Activated CD4-positive, CD25-positive, alpha-beta regulatory T cell (primary cell): ENCODE measurements at places on chromosomes 6 and 20.
A peak's percentile ranks its signal among the peaks of the same experiment; 100 is the strongest.

DNA sequence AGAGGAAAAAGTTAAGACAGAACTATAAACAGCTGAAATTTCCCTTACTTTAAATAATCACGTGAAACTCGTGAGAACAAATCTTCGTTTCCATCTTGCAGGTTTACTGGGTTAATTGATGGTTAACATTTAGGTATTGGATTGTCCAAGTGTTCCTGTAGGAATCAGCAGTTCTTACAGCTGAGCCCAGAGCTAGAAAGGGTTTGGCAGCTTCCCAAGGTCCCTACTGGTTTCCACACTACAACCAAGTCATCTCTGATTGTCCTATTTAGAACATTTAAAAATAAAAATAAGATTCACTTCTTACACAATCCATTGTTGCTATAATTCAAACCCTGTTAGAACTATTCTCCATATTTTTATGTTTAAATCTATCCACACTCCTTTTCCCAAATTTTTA, 15.8 kb downstream of the MPC1 start:
- DNase-seq = no peak

GRCh38 chr6:102398788-102399390, 1005.4 kb downstream of the GRIK2 start:
- DNase-seq = no peak

- DNase-seq = no peak
Observed at GRCh38 chr6:31357886-31358285, 907 bp upstream of the HLA-B start.

- no peak for DNase-seq
Observed at GRCh38 chr6:15862810-15863209, 200.0 kb upstream of the DTNBP1 start.

DNA sequence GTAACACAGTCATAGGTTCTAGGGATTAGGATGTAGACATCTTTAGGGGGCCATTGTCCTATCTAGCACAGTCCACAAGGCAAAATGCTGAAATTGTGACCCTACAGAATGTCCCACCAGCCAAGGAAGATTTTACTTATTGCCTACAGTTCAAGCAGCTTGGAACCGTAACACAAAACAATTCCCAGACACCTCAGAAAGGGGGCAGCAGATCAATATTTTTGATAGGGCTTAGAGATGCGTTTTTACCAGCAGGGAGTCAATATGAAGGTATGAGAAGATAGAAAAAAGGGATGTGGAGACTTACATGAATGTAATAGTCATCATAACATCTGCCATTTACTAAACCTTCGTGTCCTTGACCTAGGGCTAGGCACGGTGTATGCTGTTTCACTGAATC, 81.0 kb downstream of the TMEM170B start:
- DNase-seq = no peak

DNA sequence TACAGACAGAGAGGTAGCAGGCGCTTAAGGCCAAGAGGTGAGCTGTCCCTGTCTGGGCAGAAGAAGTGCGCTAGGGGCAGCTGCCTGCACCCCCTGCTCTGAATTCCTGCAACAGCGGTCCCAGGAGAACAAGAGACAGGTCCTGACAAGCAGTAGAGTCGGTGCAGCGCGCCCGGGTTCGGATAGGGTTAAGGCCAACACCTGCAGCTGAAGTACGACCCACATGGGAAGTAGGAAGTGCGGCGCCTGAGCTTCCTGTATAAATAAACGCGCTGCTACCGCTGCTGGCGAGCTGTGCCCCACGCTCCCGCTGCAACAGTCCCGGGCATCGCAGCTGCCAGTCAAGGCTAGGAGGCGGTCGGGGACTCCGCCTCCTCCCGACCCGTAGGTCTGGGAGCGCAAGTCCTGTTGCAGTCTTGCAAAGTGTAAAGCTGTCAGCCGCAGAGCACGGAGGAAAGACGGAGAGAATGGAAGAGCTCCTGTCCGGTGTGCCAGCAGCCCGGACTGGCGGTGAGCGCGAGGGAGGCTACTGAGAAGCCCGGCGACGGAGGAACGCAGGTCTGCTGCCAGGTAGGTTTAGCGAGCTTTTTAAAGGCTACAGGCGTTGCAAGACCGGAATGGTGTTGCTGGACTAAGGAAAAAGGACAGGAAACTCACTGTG, at the start of gene RNF144B:
Gene RNF144B, plus strand, starts transcription at position 290 of the 661 bp plus-strand sequence. CDS start 12,185 bp downstream, outside the sequence.
- peak; percentile 21 for DNase-seq

DNA sequence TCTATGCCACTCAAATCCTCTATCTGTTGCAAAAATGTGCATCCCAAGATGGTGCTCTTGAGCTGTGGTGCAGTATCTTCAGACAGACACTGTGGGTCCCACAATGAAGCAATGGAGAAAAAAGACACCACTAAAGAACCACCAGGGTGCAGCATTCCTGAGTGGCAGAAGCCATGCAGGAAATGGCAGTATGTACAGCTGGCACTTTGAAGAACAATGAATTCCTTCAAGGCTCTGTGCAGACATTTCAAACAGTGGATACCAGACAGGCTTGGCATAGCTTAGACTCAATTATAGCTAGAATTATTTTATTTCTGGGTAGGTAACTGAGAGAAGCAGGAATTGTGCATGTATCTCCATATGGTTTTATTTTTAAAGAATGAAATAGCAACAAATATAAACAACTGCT, 24.0 kb upstream of the HDAC2 start:
- no peak for DNase-seq

DNA sequence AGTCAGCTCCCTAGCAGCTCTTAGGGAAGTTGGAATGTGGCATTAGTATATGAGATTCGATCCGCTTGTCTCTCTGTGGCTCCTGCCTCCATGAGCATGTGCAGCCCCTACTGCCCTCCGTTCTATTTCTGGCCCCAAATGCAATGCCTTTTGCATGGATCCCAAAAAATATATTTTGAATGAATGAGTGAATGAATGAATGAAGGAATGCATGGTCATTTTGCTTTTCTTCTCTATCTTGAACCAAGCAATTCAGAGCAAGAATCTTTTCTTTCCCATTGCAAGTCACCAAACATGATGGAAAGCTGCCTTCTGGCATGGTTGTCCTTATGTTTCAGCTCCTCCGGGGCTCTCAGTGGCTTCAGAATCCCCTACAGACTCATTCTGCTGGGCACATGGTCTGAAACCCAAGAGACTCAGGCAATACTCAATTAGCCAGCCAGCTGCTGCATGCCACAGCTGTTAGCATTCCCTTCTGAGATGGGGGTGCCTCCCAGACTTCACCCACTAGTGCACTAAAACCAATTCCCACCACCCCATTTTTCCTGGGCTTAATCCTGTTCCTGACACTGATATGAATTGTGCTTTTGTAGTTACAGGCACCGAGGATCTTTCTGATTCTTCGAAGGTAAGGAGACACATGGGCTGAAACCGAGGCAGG, 2.6 kb upstream of the IYD start:
- no peak for DNase-seq

- no peak for DNase-seq
Observed at GRCh38 chr6:154252678-154253077, 103.9 kb downstream of the IPCEF1 start.

DNA sequence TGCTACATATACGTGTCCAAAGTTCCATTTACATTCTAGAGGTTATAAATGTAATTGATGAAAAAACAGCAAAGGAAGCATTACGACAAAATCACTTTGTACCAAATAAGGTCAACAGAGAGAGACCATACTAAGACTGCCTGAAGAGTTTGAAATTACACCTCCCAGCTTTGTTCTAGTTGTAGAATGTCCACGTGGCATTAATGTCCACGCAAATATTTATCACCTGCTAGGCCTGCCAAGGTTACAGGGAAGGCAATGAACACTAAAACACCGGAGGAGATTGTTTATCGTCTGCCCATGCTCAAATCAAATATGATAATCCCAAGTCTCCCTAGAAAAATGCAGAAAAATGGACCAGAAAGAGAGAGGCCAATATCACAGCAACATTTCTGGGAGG, 6.2 kb downstream of the RALGAPA2 start:
- no peak for DNase-seq

DNA sequence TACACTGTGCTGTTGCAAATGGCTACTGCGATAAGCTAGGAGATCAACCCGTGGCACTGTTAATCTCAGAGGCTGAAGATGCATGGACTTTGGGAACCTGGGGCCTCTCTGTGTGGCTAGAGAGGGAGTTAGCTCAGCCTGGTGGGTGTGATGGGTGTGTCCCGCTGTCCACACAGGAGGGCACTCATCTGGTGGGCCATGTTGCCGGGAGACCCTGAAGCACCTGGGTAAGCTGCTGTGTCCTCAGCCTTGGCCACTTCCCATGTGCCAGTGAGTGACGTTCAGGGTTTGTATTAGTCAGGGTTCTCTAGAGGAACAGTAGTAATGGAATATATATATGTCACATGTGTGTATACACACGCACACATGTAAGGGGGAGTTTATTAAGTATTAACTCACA, 132.7 kb downstream of the ERMARD start:
- no peak for DNase-seq

DNA sequence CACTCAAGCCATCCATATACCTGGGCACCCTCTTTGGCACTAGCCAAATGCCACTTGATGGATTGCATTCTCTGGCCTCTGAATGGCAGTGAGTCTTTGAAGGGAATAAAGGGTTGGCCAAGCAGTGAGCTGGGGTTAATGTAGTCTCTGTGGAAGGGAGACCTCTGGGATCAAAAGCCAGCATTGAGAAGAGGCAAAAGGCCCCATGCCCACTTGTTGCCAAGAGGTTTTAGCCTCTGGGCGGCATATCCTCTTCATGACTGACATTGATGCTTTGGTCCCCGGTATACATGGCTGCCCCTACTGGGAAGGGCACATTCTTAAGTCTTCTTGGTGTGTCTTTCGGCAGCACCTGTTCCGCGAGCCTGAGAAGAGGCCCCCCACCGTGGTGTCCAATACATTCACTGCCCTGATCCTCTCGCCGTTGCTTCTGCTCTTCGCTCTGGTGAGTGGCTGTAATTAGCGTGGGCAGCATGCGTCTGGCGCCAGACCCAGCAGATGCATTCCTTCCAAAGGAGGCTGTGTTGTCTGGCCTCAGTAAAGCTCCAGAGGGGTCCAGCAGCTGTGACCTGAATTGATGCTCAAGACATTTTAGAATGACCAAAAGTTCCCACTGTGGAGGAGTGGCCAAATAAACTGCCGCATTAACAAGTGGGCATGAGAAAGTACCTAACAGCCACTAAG, 29.5 kb downstream of the GHRH start:
- DNase-seq = no peak

- DNase-seq = no peak
Observed at GRCh38 chr6:13660273-13660672, 45.1 kb downstream of the NOL7 start.

GRCh38 chr6:130680116-130680515, 147.1 kb upstream of the SMLR1 start:
- no peak for DNase-seq

GRCh38 chr6:157830354-157831017, 7.4 kb downstream of the SNX9 start:
- no peak for DNase-seq

- no peak for DNase-seq
Observed at GRCh38 chr6:166664135-166664534, 37.1 kb upstream of the RPS6KA2 start.

DNA sequence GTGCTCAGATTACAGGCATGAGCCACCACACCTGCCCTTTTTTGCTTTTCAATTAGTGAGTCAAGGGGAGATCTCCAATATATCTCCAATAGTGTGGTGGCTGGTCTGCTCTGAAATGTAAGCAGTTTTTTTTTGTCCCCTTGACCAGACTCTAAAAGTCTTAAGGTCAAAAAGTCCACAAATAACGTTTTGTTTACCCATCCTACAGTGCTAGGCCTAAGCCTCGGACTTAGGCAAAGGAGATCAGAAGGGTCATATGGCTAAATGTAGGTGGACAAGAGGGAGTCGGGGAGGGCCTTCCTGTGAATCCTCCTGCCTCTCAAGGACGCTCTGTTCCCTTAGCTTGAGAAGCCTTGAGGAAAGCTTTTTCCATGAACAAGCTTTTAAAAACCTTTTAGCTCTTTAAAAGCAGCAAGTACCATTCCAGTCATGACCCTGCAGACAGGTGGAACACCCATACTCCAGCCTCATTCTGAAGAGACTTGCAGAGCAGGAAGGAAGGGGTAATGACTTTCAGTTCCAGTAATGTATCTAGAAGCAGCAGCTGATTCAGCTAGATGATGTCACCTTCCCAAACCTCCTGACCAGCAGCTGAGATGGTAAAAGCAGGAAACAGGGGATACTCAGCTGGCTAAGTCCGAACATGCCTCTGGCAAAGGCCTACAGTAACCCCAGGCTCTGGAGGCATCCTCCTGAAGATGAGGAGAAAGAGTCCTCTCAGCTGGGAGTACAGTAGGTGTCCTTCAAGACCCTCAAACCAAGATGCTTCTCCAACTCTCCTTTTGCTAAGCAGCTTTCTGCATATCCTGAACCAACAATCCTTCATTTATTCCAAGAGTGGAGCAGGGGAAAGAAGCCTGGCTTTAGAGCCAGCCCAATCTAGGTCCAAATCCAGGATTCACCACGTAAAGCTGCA, 23.6 kb downstream of the BCL2L1 start:
- no peak for DNase-seq

DNA sequence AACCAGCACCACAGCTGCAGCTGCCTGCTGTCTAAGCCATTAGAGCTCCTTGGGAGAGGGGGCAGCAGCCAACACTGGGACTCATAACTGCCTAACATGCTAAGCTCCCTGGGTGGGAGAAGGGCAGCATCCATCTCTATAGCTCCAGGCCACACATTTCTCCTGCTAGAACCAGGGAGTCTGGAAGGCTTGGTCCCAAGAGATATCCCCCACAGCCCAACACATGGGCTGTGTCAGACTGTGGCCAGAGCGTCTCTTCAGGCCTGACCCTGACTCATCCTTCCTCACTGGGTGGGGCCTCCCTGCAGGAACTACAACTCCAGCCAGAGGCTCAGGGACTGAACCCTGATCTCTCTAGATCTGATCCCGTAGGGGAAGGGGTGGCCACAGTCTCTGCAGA, 411.1 kb downstream of the HDGFL1 start:
- DNase-seq = no peak

- peak; percentile 38 for DNase-seq
Observed at GRCh38 chr6:135180542-135181332, at the start of gene MYB. MYB (plus strand) TSS chr6:135181308; CDS start chr6:135181514, 206 bp downstream.

- DNase-seq = no peak
Observed at GRCh38 chr20:62897666-62898065, 28.6 kb downstream of the DIDO1 start.

DNA sequence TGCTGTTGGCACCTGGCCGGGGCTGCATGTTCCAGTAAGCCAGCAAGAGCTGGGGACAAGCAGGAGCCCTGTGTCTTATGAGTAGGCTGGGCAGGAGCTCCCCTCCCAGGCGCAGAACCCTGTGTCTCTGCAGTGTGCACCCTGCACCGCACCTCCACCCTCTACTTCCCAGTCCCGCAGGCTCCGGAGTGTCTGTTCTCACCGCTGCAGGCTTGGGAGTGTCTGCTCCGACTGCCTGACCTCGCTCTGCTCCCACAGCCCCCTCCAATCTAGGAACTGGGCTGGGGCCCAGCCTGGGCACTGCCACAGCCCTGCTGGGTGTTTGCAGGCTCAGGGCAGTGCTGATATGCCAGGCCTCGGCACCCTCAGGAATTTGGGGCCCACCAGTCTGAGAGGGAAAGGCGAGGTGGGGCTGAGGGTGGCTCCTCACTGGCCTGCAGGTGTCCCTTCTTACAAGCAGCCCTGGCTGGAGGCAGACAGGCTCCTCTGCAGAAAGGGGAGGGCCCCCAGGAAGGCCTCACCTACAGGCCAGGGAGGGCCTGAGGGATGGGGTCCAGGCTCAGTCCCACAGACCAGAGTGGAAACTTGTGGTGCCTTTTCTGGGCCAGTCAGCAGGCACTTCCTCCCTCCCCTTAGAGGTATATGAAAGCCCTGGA, 871.6 kb upstream of the GJE1 start:
- no peak for DNase-seq
